Stimulated activated CD8-positive, alpha-beta memory T cell treated with anti-CD3 and anti-CD28 coated beads, Interleukin-15, amount 100 ng/mL, for 48 hours (primary cell): ENCODE measurements at places on chromosomes 16 and 17.
A peak's percentile ranks its signal among the peaks of the same experiment; 100 is the strongest.

DNA sequence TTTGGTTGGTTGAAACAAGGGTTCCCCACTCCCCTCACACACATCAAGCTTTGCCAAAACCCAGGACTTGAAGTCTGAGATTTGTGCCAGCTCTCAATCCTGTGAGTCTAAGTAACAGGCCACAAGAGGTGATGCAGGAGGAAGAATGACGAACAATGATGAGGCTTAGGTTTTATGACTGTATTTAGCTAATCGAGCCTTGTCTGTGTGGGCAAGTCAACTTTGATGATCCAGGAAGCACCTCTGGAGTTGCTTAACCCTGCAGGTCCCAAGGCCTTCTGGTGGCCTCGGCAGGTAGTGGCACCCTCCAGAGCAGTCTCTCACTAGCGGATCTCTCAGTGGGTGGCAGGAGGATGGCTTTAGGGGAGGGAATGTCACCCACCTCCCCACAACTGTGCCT, 28.7 kb downstream of the CDK5RAP3 start:
- DNase-seq: no peak

DNA sequence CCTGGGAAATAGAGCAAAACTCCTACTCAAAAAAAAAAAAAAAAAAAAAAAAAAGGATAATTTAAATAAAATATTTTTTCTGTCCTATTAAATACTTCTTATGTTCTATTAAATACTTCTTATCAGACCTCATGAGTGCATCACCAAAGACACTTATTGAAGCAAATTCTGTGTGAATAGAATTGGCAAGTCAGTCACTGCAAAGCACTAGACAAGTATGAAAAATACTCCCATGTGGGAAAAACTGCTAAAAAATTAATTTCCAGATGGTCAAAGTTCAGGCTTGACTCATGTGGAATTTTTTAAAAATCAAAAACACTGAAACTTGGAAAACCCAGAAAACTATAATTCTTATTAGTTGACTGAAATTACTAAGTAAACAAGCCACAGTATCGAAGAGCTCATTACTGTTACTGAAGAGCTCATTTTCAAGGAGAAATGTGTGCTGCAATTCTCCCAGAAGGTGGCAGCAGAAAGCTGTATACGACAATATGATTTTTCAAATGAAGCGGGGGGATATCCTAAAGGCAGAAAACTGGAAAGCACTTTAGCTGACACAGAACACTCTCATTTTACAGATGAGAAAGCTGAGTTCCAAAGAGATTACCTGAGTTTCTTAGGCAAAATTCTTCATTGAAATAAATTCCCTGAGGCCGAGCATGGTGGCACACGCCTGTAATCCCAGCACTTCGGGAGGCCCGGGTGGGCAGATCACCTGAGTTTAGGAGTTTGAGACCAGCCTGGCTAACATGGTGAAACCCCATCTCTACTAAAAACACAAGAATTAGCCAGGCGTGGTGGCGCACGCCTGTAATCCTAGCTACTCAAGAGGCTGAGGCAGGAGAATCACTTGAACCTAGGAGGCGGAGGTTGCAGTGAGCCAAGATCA, 15.9 kb upstream of the FBXO47 start:
- DNase-seq: no peak

DNA sequence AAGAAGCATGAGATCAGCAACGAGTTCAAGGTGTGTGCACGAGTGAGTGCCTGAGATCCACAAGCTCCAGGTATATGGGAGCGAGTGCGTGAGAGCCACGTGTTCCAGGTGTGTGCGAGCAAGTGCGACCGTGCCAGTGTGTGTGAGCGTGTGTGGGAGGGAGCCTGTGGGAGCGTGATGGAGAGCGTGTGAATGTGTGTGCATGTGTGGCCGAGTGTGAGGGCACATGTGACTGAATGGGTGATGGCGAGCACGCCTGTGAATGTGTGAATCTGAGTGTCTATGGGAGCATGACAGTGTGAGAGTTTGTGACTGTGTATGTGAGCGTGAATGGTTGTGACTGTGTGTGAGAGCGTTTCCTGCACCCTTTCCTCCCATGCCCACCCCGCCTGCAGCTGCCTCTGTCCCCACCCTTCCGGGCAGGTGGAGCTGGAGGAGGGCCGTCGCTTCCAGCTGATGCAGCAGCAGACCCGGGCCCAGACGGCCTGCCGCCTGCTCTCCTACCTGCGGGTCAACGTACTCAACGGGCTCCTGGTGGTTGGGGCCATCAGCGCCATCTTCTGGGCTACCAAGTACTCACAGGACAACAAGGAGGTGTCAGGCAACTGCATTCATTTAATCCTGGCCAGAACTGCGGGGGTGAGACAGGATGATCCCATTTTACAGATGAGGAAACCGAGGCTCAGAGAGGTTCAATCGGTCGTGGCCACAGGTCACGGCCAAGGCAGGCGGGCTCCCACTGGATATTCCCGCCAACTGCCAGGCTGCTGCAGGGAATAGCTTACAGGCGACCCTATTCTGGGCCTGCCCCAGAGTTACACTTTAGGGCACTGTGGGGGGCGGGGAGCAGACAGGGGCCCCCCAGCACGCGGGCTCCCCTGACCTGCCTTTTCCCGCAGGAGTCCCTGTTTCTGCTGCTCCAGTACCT, 3.7 kb downstream of the TMC8 start:
- DNase-seq: peak; percentile 56

- DNase-seq: no peak
Measured at GRCh38 chr16:27182906-27183405, 20.4 kb upstream of the KDM8 start.

GRCh38 chr17:17073030-17073564, 30.8 kb downstream of the MPRIP start:
- no peak for DNase-seq

DNA sequence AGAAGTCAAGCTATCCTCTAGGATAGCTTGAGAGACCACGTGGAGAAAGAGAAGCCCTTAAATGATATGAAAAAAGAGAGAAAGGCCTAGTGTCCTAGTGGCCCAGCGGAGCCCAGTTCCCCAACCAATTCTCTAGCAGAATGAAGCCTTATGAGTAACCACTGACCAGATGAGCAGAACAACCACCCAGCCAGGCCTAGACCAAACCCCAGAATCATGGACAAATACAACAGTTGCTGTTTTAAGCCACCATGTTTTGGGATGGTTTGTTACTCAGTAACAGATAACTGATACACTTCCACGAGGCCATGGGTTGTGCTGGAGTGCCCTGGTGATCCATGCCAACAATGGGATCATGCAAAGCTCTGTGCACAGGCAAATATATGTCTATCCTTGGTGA, 377.1 kb downstream of the SOX9 start:
- no peak for DNase-seq

DNA sequence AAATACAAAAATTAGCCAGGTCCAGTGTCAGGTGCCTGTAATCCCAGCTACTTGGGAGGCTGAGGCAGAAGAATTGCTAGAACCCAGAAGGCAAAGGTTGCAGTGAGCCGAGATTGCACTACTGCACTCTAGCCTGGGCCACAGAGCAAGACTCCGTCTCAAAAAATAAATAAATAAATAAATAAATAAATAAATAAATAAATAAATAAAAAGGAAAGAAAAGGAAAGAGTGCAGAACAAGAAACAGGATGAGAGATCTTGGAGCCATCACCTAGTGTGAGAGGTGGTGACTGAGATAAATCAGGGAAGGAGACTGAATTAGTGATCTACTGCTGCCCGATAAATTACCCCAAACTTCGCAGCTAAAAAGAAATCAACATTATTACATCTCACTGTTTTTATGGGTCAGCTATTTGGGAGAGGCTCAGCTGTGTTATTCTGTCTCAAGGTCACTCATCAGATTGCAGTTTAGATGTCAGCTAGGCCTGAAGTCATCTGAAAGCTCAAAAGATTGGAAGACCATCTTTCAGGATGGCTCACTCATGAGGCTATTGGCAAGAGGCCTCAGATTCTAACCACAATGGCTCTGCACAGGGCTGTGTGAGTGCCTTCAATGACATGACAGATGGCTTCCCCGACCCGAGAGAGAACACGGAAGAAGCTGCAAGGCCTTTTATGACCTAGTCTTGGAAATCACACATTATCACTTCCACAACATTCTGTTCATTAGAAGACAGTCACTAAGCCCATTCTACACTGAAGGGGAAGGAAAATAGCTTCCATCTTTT, 66.4 kb downstream of the CMC2 start:
- DNase-seq: no peak
